ENCODE measurements at places on chromosomes 5 and 9. TPM values are rescaled to one million over a fixed set of nuclear protein-coding genes. Genes with fewer than 3 reads are reported as not detected.

The TUBB4B gene
- 307 TPM for total RNA-seq

The PCDHGA1 gene
- 0.84 TPM for total RNA-seq

The FGF1 gene
- total RNA-seq: 0.11 TPM

The IL9 gene
- total RNA-seq: not detected

The KIAA1191 gene
- total RNA-seq: 96.4 TPM

The UGCG gene
- 31.4 TPM for total RNA-seq

The BRD3OS gene
- total RNA-seq: 20.2 TPM

The SPINK13 gene
- total RNA-seq: not detected

The GRIN1 gene
- total RNA-seq: 2.1 TPM

The ACOT12 gene
- total RNA-seq: 0.33 TPM

The GFI1B gene
- total RNA-seq: 0.71 TPM

- DNase-seq: no peak
Observed at GRCh38 chr5:80124121-80124918, 89.2 kb downstream of the THBS4 start.

DNA sequence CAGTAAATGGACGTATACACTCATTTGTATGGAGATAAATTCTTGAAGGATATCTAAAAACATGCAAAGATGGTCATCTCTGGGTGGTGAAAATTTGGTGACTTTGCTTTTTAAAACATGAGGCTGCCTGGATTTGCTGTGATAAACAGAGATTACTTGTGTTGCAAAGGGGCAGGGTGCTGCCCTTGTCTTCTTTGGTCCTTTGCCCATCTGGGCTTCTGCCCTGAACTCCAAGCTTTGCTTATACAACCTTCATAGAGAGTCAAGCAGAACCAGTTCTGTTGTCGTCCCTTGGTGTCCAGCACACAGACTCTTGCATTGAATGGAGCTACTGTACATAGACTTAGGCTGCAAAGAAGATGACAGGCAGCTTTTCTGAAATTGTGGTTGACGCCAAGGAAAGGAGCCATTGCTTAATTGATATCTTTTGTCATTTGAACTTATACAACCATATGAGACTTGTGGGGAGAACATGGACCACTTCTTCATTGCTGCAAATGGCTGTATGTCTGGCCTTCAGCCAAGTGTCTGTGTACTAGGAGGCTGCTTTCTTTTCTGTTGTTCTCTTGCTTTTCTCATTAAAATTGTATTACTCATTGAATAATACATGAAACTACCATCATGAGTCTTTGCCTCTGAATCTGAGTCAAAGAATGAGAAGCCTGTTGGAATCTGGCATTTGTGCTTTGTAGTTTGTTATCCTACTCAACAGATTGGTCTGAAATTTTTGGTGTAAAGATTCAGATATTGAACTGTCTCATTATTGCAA is 152.5 kb downstream of the DMRT2 start:
- DNase-seq: no peak

GRCh38 chr5:134397196-134397595 is 14.5 kb downstream of the CDKN2AIPNL start:
- DNase-seq: no peak

DNA sequence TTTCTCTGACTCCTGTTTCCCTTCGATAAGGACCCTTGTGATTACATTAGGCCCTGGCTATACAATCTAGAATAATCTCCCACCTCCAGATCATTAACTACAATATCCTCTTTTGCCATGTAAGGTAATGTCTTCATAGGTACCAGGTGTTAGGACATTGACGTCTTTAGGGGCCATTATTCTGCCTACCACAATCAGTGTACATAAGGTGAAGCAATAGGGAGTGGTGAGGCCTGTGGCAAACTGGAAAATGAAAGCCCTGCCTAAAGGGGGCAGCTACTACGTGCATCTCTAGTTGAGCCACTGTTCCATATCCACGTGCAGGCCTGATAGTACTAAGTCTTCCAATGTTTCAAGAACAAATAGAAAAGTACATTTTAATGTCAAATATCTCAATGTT is 4.8 kb upstream of the ALDH1B1 start:
- DNase-seq: no peak

DNA sequence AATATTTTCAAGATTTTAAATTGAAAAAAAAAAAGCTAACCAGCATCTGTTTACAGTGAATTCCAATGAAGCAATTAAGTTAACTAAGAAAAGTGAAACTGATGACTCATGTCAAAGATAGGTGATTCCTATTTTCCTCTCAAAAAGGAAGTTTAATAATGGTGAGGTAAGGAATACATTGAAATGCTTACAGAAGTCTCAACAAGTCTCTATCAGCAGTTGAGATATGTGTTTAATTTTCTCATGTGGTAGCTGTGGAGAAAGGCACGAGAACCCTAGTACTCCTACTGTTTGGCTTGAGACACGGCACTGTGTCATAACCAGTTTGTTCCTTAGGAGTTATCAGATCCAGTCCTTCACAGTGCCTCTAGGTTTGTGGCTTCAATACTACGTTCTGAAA is 114.5 kb downstream of the SLC25A46 start:
- no peak for DNase-seq

- DNase-seq: no peak
Observed at GRCh38 chr9:107620236-107620635, 130.7 kb upstream of the KLF4 start.

DNA sequence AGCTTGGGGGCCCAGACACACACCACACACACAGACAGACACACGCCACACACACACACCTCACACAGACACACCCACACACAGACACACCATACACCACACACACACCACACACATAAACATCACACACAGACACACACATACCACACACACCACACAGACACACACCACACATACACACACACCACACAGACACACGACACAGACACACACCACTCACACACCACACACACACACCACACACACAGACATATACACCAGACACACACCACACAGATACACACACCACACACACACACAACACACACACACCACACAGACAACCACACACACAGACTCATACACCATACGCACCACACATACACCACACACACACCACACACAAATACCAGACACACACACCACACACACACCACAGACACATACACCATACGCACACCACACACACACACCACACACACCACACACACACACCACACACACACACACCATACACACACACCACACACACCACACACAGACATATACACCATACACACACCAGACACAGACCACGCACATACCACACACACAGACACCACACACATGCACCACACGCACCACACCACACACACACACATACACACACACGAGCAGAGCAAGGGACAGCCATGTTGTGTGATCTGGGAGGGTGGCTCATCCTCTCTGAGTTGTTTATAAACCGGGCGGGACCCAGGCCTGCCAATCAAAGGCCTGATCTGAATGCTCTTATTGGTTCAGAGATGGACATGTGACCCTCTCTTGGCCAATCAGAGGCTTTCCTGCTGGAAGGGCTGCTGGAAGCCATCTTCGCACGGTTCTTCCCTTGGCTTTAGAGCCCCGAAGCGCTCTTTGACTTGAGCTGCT is 148.3 kb downstream of the GAPVD1 start:
- DNase-seq: peak; percentile 50

- DNase-seq: no peak
Observed at GRCh38 chr5:7396713-7397454, 946 bp downstream of the ADCY2 start.

DNA sequence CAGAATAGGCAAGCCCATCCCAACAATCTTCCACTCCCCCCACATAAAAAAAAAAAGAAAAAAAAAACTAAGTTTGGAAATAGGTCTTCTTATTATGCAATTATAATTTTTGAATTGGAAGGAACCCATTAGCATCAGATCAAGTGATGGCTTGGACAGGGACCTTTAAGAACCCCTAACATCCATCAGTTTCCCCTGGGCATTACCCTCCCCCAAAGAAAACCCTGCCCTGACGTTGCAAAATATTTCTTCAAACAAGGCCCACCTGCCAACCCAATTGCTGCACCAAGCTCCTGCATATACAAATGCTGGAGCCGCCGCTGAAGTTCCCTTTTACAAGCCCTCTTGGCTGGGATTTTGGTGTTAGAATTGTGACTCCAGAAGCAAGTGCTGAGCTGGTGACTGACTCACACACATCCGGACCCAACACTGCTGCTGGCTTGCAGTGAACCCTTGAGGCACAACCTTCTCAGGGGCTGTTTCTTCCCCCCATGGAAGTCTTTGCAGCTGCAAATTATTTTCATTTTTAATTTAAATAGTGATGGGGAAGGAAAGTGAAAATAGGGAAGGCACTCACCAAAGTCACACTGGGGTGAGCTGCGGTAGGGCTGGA is 56.1 kb upstream of the AFAP1L1 start:
- no peak for DNase-seq

GRCh38 chr5:159811712-159812111 is 104.6 kb upstream of the ADRA1B start:
- DNase-seq: no peak

GRCh38 chr9:108547411-108548135 is 308.2 kb downstream of the ACTL7B start:
- DNase-seq: no peak

GRCh38 chr5:125463466-125464092 is 717.1 kb upstream of the ZNF608 start:
- DNase-seq: no peak

DNA sequence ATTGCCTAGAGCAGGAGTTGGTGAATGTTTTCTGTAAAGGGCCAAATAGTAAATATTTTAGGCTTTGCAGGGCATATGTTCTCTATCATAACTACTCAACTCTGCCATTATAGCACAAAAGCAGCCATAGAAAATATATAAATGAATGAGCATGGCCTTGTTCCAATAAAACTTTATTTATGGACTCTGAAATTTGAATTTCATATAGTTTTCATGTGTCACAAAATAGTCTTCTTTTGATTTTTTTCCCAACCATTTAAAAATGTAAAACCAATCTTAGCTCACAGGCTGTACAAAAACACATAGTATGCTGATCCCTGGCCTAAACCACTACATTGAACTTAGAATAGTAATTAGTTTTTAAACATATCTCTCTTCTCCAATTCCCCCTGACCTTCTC is 179.6 kb downstream of the ZNF462 start:
- DNase-seq: no peak

DNA sequence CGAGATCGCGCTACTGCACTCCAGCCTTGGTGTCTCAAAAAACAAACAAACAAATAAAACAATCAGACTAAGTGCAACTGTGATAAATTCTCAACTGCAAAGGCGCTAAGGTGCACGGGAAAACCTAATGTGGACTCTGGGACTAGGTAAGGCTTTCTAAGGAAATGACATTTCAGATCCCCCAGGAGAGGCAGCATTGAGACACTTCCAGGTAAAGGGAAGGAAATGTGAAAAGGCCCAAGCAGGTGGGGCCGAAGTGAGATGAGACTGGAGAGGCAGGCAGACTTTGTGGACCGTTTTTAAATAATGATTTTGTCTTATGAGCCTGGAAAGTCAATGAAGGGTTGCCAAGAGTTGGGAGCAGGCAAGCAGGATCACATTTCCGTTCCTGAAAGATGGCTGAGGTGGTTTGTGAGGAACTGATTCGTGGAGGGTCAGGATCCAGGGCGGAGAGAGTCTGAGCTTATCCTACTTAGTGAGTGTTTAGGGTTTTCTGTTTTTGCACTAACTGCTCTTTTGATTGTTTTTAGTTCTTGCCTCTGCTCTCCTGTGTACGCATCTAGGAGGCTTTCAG is 2.0 kb upstream of the APBA1 start:
- no peak for DNase-seq

DNA sequence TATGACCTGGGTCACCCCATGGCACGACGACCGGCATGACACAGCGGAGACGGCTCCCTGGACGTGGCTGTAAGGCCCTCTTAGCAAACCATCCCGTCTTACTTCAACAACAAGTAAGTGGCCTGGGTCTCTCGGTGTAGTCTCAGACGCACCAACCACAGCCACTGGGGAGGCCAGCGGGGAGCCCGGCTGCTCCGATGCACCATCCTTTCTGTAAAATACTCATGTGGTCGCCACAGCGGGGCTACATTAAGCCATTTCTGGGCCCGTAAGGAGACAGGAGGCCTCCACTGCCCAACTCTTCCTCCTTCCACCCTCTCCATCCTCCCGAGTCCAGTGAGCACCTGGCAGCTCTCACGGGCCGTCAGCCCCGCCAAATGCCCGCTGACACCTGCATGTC is 4.7 kb downstream of the QSOX2 start:
- no peak for DNase-seq

- DNase-seq: no peak
Observed at GRCh38 chr5:32504989-32505596, 60.6 kb upstream of the ZFR start.

- DNase-seq: no peak
Observed at GRCh38 chr5:163402007-163402406, 35.4 kb upstream of the CCNG1 start.

- no peak for DNase-seq
Observed at GRCh38 chr5:20470997-20471396, 483.0 kb upstream of the CDH18 start.

DNA sequence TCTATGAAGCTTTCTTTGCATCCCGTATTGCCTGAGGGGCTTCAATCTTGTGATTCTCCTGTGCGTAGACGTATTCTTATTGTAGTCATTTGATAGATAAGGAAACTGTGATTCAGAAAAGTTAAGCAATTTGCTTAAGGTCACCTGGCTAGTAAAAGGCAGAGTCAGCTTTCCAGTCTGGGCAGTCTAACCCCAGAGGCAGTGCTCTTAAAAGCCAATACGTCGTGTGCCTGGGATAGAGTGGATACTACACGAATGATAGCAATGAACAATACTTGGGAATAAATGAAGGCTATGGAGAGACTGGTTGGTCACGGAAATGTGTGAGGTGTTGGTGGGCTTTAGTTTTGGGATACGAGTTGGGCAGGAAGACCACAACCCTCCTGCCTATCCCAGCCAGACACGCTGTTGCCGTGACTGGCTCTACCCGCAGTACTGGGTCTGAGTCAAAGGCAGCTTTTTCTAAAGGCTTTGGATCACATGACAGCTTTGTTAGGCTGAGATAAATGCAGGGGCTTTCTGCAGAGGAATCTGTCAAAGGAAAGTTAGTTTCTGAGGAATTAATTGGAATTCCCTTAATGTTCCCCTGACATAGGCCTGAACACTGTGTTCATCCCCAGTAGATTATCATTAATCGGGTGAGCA is 302.6 kb downstream of the KIF4B start:
- DNase-seq: no peak

- DNase-seq: no peak
Observed at GRCh38 chr5:77568082-77568481, 70.4 kb downstream of the OTP start.

DNA sequence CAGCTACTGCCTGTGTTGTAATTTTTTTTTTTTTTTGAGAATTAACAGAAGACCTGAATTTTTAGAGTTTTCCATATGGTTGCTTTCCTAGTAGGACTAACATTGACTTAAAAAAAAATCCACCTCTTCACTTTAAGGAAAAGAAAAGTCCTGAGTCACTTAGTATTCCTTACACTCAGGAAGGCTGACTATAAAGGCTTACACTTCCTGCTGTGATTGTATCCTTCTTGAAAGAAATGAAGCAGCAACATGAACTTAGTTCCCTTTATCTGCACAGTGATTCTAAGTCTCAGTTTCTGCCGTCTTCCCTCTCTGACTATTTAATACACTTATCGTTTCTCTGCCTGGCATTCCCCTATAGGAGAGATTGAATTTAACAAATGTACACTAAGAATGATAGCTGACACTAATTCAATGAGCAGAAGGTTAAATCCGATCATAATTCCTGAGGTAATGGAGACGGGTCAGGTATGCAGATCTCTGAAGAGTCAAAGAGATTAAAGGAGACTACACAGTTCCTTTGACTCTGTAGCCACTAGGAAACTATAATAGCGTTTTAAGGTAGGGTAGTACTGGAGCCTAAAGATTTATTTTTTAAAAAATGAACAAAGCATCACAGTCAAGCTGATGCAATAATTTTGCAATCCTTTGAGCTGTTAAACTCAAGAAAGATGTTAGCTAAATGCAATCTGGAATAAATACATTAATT is 185.1 kb upstream of the ELAVL2 start:
- DNase-seq: no peak

GRCh38 chr9:104776797-104777196 is 12.9 kb downstream of the NIPSNAP3B start:
- DNase-seq: no peak

Data from H1 (cell line).